ENCODE measurements at places on chromosomes 7 and 10.

DNA sequence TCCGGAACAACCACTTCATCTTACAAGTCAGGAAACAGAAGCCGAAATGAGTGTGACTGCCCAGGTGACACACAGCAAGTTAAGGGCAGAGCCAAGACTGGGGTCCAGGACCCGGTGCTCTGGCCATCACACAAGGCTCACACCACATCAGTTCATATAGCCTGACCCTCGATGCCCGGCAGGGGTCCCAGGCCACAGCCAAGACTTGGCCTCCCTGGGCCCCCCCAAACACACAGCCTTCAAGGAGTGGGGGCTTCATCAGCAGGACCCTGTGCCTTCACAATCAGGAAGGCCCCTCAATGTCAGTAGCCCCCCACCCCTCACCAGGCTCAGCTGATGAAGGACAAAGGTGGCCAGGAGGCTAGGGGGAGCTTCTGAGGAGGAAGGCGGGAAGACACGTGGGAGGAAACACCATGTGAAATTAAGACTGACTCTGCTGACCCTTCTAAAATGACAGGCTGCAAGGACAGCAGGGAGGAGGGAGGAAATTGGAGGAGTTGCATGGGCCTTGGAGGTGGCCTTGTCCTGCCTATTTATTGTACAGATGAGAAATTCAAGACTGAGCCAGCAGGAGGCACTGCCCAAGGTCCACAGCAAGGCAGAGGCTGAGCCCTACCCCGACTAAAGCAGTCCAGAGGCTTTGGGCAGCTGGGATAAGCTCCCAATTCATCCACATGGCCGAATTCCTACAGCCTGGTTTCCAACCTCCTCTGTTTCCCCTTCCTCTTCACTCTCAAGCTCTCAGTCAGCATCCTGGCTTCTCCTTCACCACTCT is 216.1 kb upstream of the ZMIZ1 start:
- peak; percentile 34 for DNase-seq

- DNase-seq, result no peak
Measured at GRCh38 chr7:97021747-97022490, 2.7 kb downstream of the DLX5 start.

DNA sequence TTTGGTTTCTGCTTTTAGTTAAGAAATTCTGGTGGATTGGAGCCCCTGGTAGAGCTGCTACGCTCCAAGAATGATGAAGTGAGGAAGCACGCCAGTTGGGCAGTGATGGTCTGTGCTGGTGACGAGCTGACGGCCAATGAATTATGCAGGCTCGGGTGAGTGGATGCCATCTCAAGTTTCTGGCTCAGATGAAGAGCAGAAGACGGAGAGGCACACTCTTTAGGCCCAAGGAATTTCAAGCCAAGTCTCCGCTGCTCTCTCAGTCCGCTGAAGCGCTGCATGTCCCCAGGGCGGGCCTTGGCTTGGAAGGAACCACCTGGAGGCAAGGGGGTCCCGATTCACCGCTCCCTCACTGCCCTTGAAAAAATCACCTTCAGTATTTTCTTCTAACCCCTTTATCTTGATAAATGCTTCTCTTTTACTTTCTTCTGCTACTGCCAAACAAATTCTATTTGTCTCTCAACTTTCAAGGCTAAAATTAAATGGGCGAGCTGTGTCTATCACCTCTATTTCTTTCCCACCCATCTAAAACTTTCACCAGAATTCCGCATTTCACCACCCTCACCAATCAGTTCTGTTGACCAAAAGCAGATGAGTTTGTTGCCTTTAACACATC is 74.2 kb downstream of the ARMC3 start:
- DNase-seq, result no peak

GRCh38 chr7:74164985-74165456 is 9.1 kb upstream of the EIF4H start:
- DNase-seq, result no peak

- no peak for DNase-seq
Measured at GRCh38 chr7:120724955-120725354, 133.0 kb downstream of the TSPAN12 start.

DNA sequence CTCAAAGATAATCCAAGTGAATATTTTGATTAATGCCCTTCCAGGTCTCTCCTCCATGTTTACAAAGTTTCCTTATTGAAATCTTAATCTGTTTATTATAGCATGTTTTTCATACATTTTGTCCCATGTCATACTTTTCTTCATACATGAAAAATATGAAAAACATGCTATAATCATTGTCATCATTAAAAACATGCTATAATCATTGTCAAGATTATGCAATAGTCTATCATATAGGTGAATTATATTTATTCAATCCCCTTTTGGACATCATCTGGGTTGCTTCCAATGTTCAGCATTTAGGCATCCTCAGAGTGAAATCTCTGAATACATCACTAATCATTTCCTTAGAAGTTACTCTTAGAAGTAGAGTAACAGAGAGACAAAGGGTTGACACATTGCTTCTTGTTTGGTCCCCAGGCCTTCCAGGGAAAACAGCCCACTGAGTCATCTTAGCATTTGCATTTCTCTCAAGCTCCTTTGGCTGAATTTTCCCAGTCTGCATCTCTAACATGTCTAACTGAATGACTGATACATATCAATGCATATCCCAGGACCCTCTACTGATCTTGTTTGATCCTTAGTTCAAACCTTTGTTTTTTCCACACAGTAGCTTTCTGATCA is 87.0 kb downstream of the SGMS1 start:
- no peak for DNase-seq

- DNase-seq, result no peak
Measured at GRCh38 chr7:15609287-15609686, 47.5 kb upstream of the AGMO start.

DNA sequence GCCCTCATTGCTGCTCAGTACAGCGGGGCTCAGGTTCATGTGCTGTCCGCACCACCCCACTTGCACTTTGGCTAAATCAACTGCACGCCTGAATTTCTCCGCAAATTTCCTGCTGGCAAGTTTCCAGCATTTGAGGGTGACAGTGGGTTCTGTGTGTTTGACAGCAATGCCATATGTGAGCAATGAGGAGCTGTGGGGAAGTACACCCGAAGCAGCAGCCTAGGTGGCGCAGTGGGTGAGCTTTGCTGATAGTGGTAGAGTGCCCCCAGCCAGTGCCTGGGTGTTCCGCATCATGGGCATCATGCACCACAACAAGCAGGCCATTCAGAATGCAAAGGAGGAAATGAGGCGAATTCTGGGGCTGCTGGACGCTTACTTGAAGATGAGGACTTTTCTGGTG is 103.9 kb upstream of the POT1 start:
- DNase-seq, result no peak

DNA sequence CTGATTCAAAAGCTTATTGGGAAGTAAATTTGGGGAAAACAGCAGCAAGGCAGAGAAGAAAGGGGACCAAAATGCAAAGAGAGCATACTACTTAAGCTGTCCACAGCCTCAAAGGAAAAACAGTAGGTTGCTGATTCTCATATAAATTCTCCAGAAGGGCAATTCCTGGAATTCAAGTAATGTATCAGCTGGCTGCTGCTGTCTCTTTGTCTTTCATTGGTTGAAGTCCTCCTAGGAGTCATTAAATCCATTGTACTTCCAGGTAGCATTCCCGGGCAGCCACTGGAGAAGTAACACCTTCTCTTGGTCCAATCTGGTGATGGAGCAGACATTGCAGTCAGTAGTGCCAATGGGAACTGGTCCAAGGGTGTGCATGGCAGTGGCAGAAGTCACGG is 22.7 kb downstream of the BET1 start:
- DNase-seq, result no peak

- DNase-seq, result no peak
Measured at GRCh38 chr10:110401401-110402076, 96.2 kb upstream of the DUSP5 start.

- DNase-seq, result no peak
Measured at GRCh38 chr10:50404021-50404773, 152.9 kb upstream of the ASAH2 start.

DNA sequence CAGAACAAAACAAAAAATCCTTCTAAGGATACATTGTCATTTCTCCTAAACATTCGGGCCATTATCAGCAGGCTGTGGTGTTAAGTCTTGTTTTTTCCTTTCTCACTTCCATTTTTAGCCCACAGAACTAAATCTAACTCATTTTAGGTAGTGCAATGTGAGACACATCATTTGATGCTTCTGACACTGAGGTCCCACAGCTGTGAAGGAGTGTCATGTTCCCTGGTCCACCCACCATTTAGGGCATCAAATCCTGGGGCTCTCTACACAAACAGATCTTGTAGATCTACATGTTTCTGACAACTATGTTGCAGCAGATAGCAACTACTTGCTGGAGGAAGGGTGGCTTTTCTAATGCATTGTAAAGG is 232.5 kb upstream of the IGFBP3 start:
- no peak for DNase-seq

DNA sequence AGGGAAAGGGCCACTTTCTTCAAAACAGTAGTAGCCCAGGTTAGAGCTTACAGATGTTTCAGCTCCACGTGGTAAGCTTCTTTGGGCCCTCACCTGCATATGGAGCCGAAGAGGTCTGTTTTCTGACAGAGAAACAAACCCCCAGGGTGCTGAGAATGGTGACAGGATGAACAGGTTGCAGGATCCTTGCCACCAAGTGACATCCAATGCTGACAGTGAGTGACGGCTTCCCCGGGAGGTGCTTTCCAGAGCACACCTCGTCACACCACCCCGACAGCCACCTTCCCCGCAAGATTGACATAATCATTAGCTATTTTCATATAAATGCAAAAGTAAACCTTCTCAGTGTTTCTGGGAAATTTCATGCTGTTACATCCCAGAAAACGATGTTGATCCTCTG is 109.3 kb upstream of the BTBD16 start:
- DNase-seq, result no peak

- no peak for DNase-seq
Measured at GRCh38 chr7:106773228-106773627, 91.9 kb upstream of the PIK3CG start.

- no peak for DNase-seq
Measured at GRCh38 chr7:73869011-73869798, 8.2 kb downstream of the TMEM270 start.

- DNase-seq, result no peak
Measured at GRCh38 chr7:158401295-158401694, 186.3 kb downstream of the PTPRN2 start.

- no peak for DNase-seq
Measured at GRCh38 chr7:405489-406211, 114.0 kb downstream of the PDGFA start.

GRCh38 chr10:9733766-9734165 is 1283.9 kb upstream of the CELF2 start:
- no peak for DNase-seq

- no peak for DNase-seq
Measured at GRCh38 chr7:123273185-123273584, 73.4 kb upstream of the SLC13A1 start.

All from CD4-positive, alpha-beta T cell treated with Interleukin-12 subunit alpha and Interleukin-12 subunit beta, for 1 hour (primary cell).